ENCODE measurements at places on chromosomes 13 and 19. TPM values are rescaled to one million over a fixed set of nuclear protein-coding genes. Genes with fewer than 3 reads are reported as not detected.

DNA sequence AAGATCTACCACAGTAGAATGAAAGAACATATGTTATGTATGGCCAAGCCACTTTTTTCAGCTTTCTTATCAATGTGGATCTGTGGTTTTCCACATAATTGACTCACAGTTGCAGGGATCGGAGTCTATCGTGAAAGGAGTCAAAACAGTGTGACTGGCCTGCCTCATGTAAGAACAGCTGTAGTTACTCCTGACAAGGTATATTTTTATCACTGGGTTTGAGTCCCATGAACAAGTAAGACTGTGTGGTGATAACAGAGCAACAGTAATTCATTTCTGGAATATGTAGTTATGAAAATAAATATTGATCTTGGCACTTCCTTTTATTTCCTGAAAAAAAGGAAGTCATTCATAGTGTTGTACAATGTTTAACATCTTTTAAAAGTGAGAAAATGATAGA is 416.6 kb downstream of the KLF12 start:
- DNase-seq: no peak

GRCh38 chr13:89214185-89214584 is 1543.0 kb downstream of the SLITRK5 start:
- no peak for DNase-seq

SMAD9 gene
- polyA plus RNA-seq: 29.3 TPM

DNA sequence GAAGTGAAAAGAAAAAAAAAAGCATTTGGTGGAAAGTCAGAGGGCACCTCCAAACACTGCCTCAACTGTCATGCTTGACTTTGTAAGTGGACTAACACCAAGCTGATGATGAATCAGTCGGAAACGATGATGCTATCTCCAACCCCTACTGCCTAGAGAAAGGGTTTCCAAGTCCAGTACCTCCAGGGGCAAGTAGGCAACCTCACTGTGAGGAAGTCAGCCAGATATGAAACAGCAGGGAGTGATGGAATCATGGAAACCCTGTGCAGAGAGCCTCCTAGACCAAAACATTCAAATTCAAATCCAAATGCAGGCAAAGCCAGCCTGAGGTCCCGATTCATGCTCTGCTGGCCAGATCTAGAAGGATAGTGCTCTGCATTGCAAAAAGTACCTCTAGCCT is 100.9 kb upstream of the SERP2 start:
- no peak for DNase-seq

DOCK6 gene
- 31.8 TPM for polyA plus RNA-seq

DNA sequence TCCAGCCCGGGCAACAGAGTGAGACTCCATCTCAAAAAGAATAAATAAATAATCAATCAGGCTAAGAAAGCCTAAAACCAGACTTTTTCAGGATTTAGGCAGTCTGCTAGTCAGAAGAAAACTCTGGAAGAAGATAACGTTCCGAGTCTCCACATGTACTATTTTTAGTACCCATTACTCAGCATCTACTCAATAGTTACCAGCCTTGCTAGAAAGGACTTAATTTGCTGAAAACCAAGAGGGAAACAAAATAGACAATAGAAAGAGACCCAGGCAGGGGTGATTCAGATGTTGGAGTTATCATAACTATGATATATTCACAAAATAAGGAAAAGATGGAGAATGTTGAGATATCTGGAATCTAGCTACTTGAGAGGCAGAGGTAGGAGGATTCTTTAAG is 3.6 kb upstream of the LIN7B start:
- DNase-seq: no peak

GRCh38 chr13:40433577-40433976 is 232.9 kb downstream of the FOXO1 start:
- DNase-seq: no peak

GRCh38 chr13:76894401-76895110 is 8.4 kb upstream of the KCTD12 start:
- no peak for DNase-seq

GRCh38 chr19:22545751-22546150 is 88.4 kb upstream of the ZNF492 start:
- DNase-seq: no peak

DNA sequence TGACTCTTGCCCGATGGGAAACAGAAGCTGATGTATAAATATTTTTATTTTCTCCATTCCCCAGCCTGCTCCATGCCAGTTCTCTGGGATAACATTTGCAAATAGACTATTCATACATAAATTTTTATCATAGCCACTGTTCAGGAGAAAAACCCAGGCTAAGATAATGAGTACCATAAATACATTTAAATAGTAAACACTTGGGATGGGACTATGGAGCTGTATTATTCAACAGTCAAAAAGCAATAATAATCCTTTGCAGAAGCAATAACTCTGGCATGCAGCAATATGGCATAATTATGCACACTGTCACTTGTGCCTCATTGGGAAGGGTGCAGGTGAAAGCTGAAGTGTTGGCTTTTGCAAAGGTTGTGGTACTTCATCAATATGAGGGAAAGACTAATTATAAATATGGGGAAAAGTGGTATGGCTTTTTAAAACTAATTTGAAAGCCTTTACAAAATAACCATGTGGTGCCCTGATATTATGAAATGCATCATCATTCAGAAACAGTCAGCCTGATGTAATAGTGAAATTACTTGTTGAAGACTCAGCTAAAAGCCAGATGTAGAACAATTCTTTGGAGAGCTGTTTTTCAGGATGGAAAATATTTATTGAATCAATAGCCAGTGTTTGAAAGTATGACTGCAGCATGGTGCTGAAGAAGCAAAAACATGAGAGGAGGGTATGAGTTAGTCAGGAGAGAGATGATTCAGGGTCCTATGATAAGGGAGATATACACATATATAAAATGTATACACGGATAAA is 2476.7 kb downstream of the PCDH9 start:
- no peak for DNase-seq

DNA sequence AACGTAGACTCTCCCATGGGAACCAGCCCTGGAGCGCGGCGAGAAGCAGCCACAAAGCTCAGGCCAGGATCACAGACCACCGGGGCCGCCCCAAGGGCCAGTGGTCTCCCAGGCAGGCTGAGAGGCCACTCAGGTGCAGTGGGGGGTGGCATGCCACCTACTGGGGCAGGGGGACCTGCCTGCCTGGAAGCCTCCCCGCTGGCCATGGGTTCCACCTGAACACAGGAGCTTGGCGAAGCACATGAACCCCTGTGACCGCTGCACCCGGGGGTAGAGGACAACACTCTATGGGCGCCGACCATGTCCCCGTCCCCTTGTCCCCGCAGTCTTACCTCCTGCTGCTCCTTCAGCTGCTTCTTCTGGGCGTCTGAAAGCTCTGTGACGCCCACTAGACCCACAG is 6.8 kb upstream of the TM6SF2 start:
- DNase-seq: no peak

ZNF613 gene
- polyA plus RNA-seq: 14.1 TPM

DNA sequence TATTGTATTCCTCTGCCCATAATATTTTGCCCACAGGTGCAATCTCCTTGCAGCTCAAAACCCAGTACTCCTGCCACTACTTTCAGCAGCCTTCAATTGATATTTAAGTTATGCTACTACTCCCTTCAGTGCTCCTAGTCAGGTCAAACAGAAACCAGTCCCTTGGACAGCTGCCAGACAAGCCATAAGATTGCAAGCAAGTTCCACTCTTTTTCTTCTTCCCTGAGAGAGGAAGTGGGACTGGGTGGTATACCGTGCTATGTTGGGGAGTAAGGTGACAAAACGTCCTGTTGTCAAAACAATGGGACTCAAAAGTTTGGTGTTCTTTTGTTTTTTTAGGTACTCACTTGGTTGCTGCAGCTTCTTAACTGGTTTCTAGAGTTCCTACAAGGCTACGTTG is 63.1 kb upstream of the FRY start:
- no peak for DNase-seq

- DNase-seq: peak; percentile 89
Measured at GRCh38 chr19:57057036-57057686, 62.6 kb upstream of the USP29 start.

DNA sequence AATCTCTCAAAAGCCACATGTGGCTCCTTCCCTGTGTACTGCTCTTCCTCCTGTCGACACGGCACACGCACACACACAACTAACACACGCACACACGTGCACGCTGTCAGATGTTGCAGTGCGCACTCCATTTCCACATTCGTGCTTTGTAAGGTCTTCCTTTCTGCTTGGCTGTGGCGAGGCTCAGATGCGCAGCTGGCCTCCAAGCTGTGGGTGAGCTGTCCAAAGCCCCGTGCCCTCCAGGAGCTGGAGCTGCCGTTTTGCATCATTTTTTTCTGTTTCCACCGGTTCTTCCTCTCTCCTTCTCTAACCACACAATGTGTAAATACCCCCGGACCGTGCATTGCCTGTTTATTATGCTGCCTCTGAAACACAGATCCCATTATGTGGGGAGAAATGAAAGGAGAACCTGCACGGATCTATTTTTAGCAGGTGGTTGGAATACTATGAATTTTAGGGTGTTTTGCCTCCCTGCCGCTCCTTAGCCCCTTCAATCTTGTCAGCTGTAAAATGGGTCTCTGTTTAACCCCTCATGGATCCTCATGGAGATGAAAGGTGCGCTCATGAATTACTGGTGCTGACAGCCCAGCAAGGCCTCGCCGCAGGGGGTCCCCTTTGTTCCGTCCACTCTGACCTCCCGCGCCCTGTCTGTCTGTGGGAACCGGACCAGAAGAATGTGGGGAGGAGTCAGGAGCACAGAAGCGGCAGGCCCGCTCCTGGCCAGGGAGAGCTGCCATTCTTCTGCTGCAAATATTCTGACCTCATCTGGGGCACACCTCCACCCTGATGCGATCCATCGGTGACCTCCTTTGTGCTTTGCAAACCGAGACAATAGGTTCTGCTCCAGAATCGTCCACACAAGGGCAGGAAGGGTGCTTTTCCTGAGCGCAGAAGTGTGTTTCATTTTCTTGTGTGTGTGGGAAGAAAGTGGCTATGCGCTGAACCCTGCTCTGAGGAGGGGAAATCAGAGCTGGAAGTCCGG is 137.7 kb downstream of the SOX1 start:
- DNase-seq: no peak

NTN5 gene
- 1.8 TPM for polyA plus RNA-seq

CCL25 gene
- not detected for polyA plus RNA-seq

All from left renal cortex interstitium (tissue), 4 donors.